ENCODE measurements at places on chromosomes 6 and 20. TPM values are rescaled to one million over a fixed set of nuclear protein-coding genes. Genes with fewer than 3 reads are reported as not detected.
A peak's percentile ranks its signal among the peaks of the same experiment; 100 is the strongest.

DNA sequence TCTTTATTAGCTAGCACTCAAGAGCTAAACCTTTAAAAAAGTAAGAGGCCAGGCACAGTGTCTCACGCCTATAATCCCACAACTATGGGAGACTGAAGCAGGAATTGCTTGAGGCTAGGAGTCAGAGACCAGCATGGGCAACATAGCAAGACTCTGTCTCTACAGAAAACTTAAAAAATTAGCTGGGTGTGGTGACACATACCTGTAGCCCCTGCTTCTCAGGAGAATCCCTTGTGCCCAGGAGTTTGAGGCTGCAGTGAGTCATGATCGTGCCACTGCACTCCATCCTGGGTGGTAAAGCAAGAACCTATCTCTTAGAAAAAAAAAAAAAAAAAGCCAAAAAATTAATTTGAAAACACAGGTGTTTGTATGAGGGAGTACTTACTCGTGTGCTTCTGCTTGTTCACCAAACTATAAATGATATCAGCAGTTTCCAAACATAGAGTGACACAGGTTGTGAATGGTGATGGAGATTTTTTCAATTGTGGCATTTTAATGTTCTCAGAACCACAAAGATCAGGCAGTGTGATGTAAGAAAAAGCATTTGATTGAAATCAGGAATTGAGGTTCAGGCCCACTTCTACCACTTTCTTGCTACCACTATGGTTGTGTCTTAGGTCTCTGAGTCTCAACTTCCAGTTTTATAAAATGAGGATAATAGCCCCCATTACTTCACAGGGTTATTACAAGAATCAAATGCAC, 104.9 kb downstream of the FOXO3 start:
- no peak for DNase-seq

- no peak for DNase-seq
Observed at GRCh38 chr20:9909167-9909566, 70.3 kb upstream of the PAK5 start.

DNA sequence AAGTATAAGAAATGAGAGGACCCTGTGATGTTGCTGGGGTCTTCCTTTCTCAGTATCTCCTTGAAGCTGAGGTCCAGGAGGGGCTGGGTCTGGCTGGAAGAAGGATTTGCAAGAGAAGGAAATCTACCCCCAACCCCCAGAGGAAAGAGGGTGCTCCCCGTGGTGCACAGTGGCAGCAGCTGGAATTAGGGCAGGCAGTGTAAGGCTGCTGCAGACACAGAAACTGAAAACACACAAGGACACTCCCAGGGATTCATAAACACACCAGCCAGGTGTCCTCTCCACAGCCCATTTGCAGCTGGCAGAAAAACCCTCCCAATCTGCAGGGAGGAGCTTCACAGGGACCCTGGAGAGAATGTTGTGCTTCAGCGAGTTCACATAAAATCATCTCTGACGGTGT, 297.2 kb downstream of the CDH26 start:
- DNase-seq, result no peak

The ADAT2 gene
- total RNA-seq, result 9.3 TPM

- no peak for DNase-seq
Observed at GRCh38 chr6:67766057-67766456, 869.0 kb upstream of the ADGRB3 start.

The STX16 gene
- total RNA-seq, result 67.5 TPM

The BTNL2 gene
- not detected for total RNA-seq

GRCh38 chr6:53281518-53282215, 67.1 kb downstream of the ELOVL5 start:
- peak; percentile 60 for DNase-seq

The SLC22A23 gene
- 13.7 TPM for total RNA-seq

- no peak for DNase-seq
Observed at GRCh38 chr6:113181164-113181563, 676.0 kb upstream of the MARCKS start.

The TOMM6 gene
- 88.1 TPM for total RNA-seq

GRCh38 chr20:36405255-36405654, 99.1 kb downstream of the DLGAP4 start:
- DNase-seq, result peak; percentile 15

DNA sequence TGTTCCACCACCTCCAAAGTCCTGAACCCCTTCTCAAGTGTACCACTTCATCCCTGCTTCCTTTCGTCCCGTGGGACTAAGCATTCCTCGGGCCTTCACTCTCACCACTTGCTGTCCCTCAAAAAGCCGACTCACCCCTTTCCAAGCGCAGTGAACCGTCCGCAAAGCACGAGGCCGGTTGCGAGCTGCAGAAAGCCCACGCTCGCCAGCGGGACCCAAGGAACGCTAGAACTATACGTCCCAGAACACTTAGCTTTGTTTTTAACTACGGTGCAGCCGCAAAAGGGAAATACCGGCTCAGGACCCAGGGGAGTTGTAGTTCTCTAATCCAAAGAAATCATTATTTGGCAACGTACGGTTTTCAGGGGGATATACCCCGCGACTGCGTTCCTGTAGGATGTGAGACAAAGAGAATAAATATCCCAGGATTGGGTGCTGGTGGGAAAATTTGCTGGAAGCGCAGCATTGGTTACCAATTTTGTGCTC, 416 bp upstream of the POLR1H start:
- no peak for DNase-seq

The IL17A gene
- total RNA-seq, result not detected

- DNase-seq, result no peak
Observed at GRCh38 chr6:75884822-75885221, 135.8 kb downstream of the MYO6 start.

The GPLD1 gene
- 1.3 TPM for total RNA-seq

DNA sequence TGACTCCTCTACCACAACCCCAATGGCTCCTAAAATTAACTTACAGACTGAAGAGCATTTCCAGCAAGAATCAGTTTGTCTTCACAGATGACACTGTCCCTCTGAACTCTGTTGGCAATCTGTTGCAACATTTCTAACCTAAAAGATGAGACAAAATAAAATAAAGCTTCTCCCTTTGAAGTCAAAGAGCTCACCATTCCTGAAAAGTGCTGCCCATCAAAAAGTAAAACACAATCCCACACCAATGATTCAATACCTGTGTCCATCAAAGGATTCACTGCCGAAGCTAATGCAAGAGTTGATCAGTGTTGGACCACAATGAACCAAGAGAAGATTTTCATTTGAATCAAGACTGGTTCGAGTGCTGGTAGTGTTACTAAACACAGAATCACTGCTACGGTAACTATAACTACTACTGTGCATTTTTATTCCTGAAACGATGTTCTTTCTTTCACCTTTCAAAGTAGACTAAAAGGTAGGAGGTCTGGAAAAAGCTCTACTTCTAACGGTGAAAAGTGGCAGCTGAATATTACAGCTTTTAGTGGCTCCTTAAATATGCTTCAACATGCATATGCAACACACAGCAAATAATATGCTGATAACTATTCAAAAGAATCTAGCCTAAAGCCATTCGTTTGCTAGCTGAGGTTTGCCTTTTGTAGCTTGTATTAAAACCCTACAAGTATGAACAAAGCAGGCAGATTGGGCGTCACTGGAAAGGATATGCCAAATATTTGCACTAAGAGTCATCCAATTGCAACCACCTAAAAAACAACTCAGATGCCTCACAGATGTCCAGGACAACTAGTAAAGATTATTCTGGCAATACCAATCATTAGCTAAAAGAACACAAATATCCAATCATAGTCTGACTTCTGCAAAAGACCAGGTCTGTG, at the start of gene DST:
DST (minus strand) TSS at position 524 of the 896 bp plus-strand sequence.
- DNase-seq, result peak; percentile 59

The DNMT3B gene
- total RNA-seq, result 2.9 TPM

The FERMT1 gene
- 5.5 TPM for total RNA-seq

GRCh38 chr6:2355150-2355549, 109.7 kb upstream of the GMDS start:
- DNase-seq, result peak; percentile 17

- DNase-seq, result no peak
Observed at GRCh38 chr6:100121854-100122609, 128.0 kb upstream of the MCHR2 start.

The PHIP gene
- 55.2 TPM for total RNA-seq

The GRM1 gene
- total RNA-seq, result not detected

- DNase-seq, result no peak
Observed at GRCh38 chr6:119881416-119881815, 531.9 kb upstream of the MAN1A1 start.

The ZFP57 gene
- not detected for total RNA-seq

The RIMS1 gene
- total RNA-seq, result 2.3 TPM

GRCh38 chr20:42461965-42462593, 727.6 kb downstream of the PTPRT start:
- DNase-seq, result no peak

The RIPOR2 gene
- total RNA-seq, result 21.3 TPM

- DNase-seq, result no peak
Observed at GRCh38 chr6:64254558-64254957, 619.0 kb downstream of the PHF3 start.

- DNase-seq, result no peak
Observed at GRCh38 chr6:161584621-161585340, 310.9 kb upstream of the AGPAT4 start.

- DNase-seq, result no peak
Observed at GRCh38 chr6:44635486-44635885, 248.0 kb downstream of the CDC5L start.

The VAPB gene
- total RNA-seq, result 37.5 TPM

- no peak for DNase-seq
Observed at GRCh38 chr6:28269492-28269891, 2.5 kb downstream of the ZSCAN26 start.

GRCh38 chr6:52416629-52417151, 3.5 kb upstream of the EFHC1 start:
- DNase-seq, result peak; percentile 88

The HLA-DRB1 gene
- total RNA-seq, result 12.9 TPM

DNA sequence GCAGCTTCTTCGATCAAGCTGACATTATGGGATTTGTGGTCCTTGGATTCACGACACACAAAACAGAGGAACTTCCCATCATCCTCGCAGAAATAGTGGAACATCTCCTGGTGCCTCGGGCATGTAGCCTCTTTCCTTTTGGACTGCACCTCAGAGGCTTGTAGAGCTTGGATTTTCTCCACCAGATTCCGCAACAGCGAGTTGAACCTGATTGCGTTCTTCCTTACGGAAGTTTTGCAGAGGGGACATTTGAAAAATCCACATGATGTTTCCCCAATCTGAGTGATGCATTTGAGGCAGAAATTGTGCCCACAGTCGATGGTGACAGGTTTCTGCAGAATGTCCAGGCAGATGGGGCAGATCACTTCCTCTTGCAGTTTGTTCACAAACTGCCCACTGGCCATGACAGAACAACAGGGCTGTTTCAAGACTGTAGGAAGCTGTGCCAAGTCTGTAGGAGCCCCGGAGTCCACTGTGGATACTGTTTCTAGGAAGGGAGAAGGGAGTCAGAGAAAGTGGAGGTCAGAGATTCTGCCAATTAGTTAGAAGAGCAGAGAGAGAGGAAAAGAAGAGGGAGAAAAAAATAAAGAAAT, 392 bp downstream of the TRIM31 start:
- no peak for DNase-seq

GRCh38 chr6:136086686-136087085, 163.4 kb downstream of the MTFR2 start:
- DNase-seq, result peak; percentile 95

The HRH3 gene
- 0.62 TPM for total RNA-seq

DNA sequence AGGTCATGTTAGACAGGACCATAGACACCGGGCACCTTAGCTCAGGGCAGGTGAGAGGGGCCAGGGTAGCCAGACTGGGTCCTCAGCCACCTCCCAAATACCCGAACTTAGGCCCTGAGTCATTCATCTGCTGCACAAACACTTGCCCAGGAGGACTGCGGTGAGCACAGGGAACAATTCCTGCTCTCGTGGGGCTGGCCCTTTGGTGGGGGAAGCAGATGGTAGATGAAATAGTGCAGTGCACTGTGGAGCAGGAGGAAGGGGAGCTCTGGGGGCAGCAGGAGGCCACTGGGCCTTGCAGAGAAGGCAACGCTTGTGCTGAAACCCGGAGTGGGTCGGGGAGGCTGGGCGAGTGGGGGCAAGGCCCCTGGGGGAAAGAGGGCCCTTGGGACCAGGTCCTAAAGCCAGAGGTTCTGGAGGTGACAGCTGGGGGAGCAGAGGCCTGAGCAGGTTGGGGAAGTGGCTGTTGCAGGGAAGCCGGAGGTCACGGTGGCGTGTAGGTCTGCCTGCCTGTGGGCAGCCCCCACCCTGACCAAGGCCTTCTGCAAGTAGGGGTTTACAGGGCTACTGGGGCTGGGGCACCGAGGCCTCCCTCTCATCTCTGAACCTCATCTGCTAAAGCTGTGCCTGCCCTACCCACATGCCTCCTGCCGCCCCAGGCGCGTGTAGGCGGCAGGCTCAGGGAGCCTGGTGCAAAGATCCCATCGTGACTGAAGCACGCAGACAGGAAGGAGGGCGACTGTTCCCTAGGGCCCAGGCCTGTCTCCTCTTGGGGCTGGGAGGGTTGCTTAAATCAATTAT, 4.7 kb upstream of the NPBWR2 start:
- no peak for DNase-seq

GRCh38 chr6:156587751-156588301, 189.4 kb upstream of the ARID1B start:
- DNase-seq, result no peak

GRCh38 chr6:43797919-43798318, 27.9 kb downstream of the VEGFA start:
- no peak for DNase-seq

DNA sequence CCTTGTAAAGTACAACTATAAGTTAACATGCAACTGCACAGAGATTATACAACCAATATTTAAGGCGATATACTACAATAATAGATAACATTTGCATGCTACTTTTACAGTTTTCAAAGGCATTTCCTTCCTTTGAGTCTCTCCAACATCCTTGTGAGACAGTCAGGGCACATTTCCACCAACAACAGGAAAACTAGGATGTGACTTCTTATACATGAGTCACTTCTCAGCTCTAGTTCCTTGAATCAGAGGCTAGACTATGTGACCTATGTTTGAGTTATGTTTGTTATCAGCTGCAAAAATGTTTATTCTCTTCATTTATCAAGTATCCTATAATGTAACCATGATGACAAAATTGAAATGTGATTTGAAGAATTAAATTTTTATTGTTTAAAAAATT, 51.7 kb upstream of the TFAP2D start:
- DNase-seq, result no peak

DNA sequence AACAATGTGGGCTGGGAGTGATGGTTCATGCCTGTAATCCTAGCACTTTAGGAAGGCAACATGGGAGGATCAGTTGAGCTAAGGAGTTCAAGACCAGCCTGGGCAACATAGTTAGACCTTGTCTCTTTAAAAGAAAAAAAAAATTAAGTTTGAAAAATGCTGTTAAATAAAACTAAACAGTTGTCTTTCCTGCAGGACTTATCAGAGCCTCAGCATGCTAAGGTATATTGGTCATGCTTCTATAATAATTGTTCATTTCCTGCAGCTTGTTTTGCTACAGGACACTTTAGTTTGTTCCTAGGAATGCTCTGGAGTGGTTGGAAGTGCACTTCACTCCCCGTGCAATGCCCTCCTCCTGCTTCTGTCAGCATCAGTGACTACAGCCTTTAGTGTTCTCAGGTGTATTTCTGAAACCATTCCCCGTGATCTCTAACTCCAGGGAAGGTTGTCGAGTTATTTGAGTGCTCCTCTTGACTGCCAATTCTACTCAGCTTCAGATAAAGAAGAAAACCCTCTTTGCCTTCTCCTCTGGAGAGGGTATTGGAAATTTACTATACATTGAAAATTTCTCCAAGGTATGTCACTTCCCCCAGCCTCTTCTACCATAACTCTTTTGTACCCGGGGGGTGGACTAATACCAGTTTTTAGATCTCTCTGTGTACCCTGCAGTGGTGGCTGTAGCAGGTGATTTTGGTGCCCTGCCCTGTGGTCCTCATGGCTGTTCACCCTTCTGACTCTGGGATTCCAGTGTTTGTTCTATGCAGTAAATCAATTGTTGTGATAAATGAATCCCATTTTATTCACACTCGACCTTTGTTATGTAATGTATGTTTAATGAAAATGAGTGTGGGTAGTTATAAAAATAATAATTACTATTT, 33.8 kb downstream of the NHLRC1 start:
- no peak for DNase-seq

The KCTD20 gene
- 85.1 TPM for total RNA-seq

The SLC22A16 gene
- 1.3 TPM for total RNA-seq
